Coronary artery (tissue), 2 donors: ENCODE measurements at places on chromosomes 6 and 20.

DNA sequence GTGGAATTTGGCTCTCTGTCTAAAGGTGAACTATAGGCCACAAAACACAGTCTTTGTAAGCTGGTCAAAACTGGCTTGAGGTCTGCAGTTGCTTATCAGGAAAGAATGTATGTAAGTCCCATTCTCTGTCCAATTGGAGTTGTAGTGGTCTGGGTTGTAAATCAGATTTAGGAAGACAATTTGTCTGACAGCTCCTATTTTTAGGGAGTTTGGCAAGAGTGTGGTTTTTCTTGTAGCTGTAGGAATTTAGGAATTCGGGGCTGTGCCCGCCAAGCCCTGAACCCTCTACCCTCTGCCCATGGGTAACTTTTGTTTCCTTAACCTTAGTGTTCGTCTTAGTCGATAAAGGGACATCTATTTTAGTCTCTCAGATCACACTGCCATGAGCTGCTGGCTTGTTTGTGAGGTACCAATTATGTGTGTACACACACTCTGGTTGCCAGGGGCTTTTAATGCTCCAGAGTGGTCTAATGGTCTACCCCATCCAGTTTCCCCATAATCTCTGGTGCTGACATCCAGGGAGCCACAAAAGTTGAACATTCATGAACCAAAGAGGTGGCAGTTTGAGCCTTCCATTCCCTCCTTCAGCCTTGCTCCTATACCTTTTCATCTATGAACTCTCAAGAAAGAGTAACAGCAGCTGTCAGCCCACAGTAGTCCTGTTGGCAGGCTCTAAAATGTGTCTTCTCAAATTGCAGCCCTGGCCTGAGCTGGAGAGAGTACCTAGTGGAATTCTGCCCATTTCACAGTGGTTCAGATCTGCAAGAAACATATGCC, 93.0 kb downstream of the ANKRD6 start:
- no peak for DNase-seq

DNA sequence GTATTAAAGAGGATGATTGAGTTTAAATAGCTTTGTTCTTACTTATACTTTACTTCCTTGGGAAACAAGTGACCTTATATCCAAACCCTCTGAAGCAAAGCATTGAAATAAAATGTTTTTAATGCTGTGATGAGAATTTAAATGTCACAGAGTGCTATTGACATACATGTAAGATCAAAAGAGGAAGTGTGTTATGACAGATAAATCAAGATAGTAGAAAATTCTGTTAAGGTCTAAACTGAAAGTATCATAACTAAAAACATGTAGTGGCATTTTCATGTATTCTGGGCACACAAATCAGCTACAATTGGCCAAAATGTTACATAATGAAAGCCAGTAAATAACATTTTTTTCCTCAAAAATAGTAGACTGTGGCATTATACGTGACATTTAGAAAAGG, 318.0 kb downstream of the GRIK2 start:
- DNase-seq = no peak

DNA sequence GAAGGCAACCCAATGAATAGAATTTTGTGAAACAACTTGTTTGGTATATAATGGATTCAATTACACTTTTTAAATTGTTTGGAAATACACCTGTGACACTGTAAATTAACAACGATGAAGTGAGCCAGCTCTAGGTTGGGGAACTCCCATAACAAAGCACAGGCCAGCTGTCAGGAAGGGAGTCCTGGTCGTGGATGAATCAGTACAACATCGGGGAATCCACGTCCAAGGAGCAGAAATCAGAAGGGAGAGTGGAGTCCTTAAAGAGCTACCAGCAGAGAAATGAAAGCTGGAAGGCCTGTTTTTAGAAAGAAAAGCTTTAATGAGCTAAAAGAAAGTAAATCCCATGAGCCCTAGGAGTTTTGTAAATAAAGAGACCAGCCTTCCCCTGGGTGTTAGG, 223.1 kb upstream of the SLC35B3 start:
- no peak for DNase-seq

DNA sequence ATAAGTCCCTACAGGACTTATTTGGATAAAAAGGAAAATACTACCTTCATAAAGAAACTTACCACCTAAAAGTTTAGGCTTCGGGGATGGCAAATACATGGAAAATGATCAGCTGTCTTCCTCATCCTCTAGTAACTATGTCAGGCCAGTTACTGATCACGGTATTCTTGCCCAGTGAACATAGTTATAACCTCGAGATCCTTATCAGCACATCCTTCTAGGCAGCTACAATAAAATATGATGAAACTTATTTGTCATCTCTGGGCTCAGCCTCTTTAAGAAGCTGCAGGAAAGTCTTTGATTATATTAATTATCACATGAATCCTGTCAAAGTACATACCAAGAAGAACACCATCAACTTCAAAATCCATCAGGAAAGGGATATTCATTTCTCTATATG, 41.8 kb downstream of the SF3B5 start:
- DNase-seq = no peak

DNA sequence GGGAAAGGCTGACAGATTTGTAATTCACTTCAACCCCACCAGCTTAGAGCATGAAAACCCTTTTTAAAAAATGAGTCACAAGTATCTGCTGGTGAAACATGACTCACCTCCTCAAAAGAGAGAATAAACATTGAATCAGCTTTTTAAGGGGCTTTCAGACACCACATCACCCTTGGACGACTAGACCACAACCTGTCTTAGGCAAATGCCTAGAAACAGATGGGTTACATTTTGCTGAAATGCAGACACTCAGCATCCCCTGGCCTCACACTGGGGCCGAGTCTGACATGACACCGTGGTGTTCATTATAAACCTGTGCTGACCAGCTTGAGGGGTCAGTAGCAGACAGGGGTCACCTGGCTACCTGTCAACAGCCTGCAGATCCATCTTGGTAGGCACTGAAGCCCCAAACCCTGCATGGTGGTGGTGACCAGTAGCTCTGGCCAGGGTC, 175.3 kb upstream of the CST7 start:
- peak; percentile 52 for DNase-seq

DNA sequence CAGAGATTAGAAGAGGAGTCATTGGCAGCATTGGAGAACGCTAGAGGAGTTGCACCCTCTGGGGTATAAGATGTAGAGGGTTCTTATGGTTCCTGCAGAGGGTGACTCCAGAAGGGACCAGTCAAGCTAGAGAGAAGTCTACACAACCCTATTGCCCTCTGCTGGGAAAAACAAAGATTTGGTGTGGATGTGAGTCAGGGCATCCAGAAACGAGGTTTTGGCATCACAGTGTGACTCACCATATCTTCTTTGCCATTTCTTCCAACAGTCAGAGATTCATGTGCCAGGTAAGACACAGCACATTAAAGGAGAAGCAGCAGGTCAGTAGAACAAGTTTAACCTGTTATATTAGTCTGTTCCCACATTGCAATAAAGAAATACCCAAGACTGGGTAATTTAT, 598.8 kb downstream of the MAFB start:
- DNase-seq = no peak

- DNase-seq = no peak
Observed at GRCh38 chr6:22113026-22113766, 183.6 kb downstream of the PRL start.
